Fibroblast of upper back skin (primary cell): ENCODE measurements at places on chromosomes 5 and 9.

DNA sequence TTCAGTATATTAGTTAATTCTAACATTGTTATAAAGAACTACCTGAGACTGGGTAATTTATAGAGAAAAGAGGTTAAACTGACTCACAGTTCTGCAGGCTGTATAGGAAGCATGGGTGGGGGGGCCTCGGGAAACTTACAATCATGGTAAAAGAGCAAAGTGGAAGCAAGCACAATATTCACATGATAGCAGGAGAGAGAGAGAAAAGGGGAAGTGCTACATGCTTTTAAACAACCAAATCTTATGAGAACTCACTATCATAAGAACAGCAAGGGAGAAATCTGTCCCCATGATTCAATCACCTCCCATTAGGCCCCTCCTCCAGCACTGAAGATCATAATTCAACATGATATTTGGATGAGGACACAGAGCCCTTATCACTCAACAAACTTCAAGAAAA lies 324.9 kb downstream of the ZNF608 start:
- no peak for DNase-seq

DNA sequence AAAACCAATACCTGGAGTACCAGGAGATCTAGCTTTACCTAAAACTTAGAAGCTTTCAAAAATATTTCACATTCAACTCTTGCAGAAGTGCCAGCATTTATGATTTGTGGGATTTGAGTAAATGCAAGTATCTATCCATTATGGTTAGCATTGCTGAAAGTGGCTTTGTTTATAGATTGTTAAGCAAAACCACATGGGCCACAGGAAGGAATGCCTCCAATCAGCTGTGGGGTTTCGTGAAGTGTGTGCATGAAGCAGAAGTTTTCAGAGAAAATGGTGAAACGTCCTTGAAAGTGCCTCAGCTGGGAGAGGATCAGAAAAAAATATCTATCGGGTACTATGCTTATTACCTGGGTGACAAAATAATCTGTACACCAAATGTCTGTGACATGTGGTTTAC lies 4.2 kb downstream of the LECT2 start:
- DNase-seq = peak; percentile 83

GRCh38 chr9:592225-592624 lies 249.3 kb upstream of the DMRT1 start:
- DNase-seq = no peak

GRCh38 chr5:95486191-95486590 lies 68.6 kb downstream of the SKIC3 start:
- no peak for DNase-seq

DNA sequence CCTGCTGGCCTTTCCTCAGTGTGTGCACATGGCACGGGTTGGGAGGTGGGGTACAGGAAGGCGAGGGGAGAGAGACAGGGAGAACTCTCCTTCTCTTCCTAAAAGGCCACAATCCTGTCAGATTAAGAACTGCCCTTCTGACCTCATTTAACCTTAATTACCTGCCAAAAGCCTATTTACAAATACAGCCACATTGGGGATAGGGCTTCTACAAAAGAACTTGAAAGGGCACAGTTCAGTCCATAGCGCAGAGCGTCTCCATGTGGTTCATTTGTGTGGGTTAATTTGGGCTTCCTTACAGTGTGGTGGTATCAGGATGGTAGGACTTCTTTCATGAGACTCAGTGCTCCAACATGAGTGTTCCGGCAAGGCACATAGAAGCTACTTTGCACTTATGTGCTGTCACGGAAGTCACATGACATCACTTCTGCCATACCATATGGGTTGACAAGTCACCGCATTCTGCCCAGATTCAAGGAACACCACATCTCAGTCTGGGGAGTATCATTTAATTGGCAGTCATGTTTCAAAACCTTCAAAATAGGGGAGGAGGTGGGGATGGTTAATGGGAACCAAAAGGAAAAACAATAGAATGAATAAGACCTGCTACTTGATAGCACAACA lies 46.8 kb downstream of the NLN start:
- DNase-seq = no peak

DNA sequence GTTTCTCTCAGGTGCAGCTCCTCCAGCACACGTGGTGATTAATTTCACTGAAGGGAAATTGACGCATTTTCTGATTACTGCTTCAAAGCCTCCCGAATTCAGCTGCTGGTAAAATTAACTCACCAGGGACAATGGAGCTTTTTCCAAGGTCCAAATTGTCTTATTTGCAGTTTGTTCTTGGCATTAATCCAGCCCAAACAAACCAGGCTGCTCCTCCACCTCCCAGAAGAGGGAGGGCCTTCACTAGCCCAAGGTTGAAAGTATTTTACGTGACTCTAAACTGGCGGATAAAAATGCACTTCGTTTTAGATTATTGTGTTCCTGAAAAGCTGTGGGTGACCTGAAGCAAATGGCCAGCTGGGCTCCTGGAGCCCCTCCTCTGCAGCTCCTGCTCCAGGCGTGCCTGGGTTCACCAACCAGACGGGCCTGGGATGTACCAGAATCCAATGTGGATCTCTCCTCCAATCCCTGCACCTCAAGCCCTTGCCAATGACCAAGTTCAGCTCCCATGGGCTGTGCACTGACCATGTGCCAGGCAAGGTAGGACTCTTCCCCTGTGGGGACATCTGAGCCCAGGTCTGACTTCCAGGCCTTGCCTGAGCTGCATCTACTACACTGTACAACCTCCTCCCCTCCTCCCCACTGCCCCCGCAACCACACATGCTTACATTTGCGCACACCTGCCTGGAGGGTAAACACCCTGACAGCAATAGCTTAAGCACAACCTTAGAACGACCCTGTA lies 193.4 kb downstream of the CDK5RAP2 start:
- no peak for DNase-seq

GRCh38 chr9:95977371-95977770 lies 101.9 kb downstream of the ERCC6L2 start:
- DNase-seq = no peak

GRCh38 chr5:2754581-2755075 lies 3.2 kb upstream of the IRX2 start:
- peak; percentile 13 for DNase-seq
